ENCODE measurements at places on chromosomes 4 and X.

DNA sequence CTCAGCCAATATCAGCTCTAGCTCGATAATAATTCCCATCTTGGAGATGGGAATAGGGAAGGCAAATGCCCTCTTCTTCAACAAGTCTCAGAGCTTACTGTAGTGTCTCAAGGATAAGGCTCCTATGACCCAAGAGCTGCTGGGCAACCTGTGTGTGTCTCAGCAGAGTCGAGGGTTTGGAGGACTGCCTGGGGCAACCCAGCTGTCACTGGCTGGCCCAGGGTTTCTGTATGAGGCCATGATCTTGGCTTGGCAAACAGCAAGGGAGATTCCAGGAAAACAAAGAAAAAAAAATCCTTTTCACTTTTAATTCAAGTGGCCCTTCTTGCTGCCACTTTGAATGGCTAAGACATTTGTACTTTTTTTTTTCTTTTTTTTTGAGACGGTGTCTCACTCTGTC is 34.4 kb downstream of the TMSB4X start:
- no peak for DNase-seq

DNA sequence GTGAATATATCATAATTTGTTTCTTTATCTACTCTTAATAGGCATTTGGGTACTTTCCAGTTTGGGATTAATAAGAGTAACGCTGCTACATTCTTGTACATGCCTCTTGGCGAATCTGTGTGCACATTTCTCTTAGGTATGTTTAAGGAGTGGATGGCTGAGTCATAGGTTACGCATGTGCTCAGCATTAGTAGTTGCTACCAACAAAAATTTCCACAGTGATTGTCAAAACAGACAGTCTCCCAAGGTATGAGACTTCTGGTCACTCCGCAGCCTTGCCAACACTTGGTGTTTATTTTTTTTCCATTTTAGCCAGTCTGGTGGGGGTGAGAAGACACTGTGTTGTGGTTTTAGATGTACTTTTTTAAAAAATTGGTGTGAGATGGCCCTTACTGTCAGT is 44.6 kb downstream of the FGFBP1 start:
- DNase-seq: no peak

DNA sequence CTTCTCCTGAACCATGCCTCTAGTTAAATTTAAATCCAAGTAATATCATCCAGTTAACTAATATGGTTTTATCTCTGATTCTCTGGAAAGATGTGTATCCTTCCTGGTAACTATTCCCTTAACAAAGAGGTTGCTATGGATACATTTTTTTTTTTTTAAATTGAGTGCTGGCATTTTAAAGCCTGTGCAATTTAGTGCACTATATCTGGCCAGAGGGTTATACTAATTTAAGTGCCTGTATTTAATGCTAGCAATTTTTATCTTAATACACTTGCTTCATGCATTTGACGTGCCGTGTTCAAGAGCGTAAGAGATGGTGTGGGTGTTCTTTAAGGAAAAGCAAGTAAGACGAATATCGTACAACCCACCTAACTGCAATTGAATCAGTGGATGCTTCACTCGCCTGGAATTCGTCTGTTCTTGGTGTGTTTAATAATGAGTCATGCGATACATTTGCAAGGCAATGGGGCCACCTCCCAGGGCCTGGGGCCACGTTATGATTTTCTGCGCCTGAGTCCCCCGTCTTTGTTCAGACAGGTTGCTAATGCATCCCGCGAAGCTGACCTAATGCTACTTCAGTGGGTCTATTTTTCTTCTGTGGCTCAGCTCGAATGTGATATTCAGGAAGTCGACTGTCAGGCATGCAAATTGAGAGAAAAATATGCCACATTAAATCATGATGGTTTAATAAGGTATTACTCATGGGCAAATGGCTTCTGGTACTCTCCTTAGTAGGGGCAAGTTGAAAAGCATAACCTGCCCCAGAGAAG is 14.2 kb upstream of the MID1 start:
- no peak for DNase-seq

DNA sequence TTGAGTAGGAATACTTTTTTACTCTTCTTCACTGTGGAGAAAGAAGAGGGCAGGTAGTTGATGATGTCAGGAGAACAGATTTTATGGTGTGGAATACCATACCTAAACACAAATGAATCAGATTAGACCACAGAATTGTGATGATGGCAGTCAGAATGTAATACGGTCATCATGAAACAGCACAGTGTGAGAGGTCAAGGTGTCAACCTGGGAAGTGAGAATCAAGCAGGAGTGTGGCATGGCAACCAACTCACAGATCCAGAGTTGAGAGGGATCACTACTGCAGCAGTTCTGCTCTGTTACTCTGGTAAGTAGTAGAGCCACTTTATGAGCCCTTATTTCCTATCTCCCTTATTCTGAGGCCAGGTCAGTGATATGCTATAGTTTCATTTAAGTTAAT is 27.7 kb downstream of the METTL14 start:
- DNase-seq: no peak

- DNase-seq: peak; percentile 85
Observed at GRCh38 chrX:104165894-104166734, at the start of gene FAM199X. Gene FAM199X, plus strand, starts transcription at chrX:104166453. Its CDS starts 333 bp downstream, at chrX:104166786.

DNA sequence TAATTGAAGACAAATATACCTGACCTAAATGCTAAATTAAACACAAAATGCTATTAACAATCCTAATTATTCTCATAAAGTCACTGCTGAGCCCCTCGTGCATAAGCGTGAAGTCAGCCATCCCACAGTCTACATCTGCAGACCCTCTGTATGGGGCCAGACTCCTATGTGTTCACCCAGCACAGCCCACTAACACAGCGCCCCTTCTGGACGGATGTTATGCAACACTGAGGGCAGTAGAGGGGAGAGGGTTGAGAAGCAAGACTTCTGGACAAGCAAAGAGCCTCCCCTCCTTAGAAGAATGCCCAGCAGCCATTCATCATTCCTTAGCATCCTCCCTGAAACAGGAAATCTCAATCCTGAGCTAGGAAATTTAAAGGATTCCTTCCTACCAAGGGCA is 7.9 kb downstream of the TRPC3 start:
- no peak for DNase-seq
